ENCODE measurements at places on chromosomes 3 and 15. TPM values are rescaled to one million over a fixed set of nuclear protein-coding genes. Genes with fewer than 3 reads are reported as not detected.

RYK gene
- 41.4 TPM for total RNA-seq

DNA sequence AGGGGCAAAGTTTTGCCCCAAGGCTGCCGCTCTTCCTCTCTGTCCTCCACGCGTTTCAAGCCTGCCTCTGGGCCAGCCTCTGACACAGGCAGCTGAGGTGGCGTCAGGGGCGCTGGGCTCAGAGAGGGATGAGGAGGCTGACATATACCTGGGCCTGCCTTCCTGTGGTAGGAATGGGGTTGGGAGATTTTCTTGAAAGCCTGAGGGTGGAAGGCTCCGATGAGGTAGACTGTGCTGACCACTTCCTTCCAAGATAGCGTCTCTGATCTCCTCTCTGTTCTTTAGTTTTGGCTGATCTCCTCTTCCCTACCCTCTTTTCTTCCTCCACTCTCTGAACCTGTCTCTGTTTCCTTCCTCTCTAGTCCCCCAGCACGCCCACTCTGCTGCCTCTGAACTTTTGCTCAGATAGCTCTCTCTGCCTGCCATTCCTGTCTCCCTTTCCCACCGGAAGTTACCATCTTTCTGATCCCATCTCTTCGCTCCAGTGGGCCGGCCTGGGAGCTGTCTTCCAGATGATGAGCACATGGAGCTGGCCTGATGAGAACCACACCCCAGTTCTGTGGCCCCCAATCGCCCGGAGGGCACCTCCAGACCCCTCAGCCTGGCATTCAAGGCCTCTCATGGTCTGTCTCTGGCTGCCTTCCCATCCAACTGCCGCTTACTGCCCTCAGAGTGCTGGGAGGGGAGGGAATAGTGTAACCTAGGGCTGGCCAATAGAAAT, 32.5 kb upstream of the LCTL start:
- no peaks in the 10 kb centered on the region for H3K27me3 ChIP-seq
- H3K4me1 ChIP-seq: no peaks in the 10 kb centered on the region
- DNase-seq: no peak
- H3K36me3 ChIP-seq: no peaks in the 10 kb centered on the region
- no peak overlapping the region for H3K4me3 ChIP-seq

GRCh38 chr3:14892226-14892625, 55.2 kb upstream of the NR2C2 start:
- no peaks in the 10 kb centered on the region for H3K4me1 ChIP-seq
- H3K27me3 ChIP-seq: peaks cover 9% of the 10 kb centered on the region
- no peak overlapping the region for H3K4me3 ChIP-seq
- no peak overlapping the region for H3K27ac ChIP-seq
- no peak for DNase-seq
- H3K36me3 ChIP-seq: no peaks in the 10 kb centered on the region

DNA sequence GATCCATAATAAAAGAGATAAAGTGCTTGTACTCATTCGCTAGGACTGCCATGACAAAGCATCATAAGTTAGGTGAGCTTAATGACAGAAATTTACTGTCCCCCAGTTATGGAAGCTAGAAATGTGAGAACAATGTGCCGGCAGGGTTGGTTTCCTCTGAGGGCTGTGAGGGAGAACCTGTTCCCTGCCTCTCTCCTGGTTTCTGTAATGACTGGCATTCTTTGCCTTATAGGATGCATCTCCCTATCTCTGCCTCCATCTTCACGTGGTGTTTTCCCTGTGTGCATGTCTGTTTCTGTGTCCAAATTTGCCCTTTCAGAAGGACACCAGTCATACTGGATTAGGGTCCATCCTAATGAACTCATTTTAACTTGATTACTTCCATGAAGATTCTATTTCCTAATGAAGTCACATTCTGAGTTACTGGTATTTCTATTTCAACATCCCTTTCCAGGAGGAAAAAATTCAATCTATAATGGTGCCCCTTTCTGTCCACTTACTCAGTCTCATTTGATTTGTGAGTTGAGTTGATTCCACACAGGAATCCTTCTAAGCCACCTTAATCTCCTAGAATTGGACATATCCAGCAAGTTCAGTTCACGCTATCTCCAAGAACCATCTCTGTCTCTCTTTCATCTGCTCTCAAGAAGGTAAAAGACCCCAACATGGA, 71.2 kb upstream of the LIPC start:
- no peaks in the 10 kb centered on the region for H3K36me3 ChIP-seq
- H3K27ac ChIP-seq: no peak overlapping the region
- DNase-seq: no peak
- peaks cover 20% of the 10 kb centered on the region for H3K4me1 ChIP-seq

Data from SJSA1 (cell line).